Naive thymus-derived CD4-positive, alpha-beta T cell (primary cell): ENCODE measurements at places on chromosomes 2 and 18. TPM values are rescaled to one million over a fixed set of nuclear protein-coding genes. Genes with fewer than 3 reads are reported as not detected.

ZNF385B gene
- not detected for total RNA-seq

PCARE gene
- total RNA-seq: not detected

SERPINB10 gene
- not detected in 2 replicates for total RNA-seq

NTSR2 gene
- not detected for total RNA-seq

SERPINB11 gene
- total RNA-seq: not detected

ACKR3 gene
- 4.2 and 4.9 TPM in 2 replicates for total RNA-seq

DNA sequence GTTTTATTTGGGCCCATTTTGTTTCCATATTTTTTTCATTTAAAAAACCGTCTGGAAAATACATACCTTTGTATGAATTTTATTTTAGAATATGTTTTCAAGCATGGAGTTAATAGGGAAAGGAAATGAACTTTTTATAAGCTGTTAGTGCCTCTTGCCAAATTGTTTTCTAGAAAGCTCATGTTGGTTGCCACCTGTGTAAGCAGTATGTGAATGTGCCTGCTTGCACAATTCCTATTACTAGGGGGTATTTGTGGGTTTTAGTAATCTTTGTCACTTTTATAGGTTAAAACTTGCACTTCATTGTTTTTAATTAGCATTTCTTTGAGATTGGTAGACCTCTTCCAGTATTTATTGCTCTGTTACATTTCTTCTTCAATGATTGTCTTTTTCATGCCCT is 107.3 kb downstream of the TANC1 start:
- no peaks in the 10 kb centered on the region for H3K36me3 ChIP-seq
- DNase-seq: no peak
- no peaks in the 10 kb centered on the region for H3K4me1 ChIP-seq
- no peak overlapping the region for H3K4me3 ChIP-seq
- no peak overlapping the region for H3K27ac ChIP-seq
- no peaks in the 10 kb centered on the region for H3K27me3 ChIP-seq

DNA sequence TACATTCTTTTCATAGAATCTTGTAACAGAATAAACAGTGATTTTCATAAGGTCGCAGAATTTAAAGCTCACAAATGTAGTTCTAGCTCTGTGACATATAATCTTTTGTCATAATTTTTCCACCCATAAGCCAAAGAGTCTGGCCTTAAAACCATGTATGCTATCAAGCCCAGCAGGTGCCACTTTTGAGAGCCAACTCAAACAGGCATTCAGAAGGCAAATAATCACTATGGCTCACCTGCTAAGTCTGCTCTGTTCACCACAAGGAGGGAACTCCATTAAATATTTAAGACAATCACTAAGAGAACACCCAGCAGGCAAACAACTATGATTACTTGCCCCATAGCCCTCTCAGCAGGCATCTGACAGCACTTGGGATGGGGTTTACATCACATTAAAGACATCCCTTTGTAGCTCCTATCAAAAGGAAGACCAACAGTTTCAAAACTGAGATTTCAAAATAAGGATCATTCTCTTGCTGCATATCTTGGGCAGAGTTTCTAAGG is 241.6 kb downstream of the PDE11A start:
- no peaks in the 10 kb centered on the region for H3K36me3 ChIP-seq
- no peak overlapping the region for H3K27ac ChIP-seq
- DNase-seq: no peak
- H3K4me3 ChIP-seq: no peak overlapping the region
- no peaks in the 10 kb centered on the region for H3K4me1 ChIP-seq
- no peaks in the 10 kb centered on the region for H3K27me3 ChIP-seq

DNA sequence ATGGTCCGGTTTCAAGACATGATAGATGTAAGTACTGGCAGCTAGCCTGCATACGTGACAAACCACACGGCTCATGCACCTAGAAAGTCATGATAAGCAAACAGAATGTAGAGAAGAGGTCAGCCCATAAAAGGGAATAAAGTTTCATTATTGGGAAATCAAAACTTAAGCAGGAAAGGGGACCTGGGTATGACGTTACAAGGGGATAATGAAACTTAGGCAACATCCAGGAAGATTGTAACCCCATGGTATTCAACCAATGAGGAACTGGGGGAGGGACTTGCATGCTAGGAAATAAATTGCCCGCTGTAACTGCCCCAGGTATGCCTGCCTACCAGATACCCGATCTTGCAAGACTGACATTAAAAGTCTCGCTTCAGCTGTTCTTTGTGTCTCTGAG is 1679.0 kb downstream of the SUCLG1 start:
- no peak for DNase-seq
- no peaks in the 10 kb centered on the region for H3K4me1 ChIP-seq
- no peak overlapping the region for H3K27ac ChIP-seq
- H3K27me3 ChIP-seq: no peaks in the 10 kb centered on the region

- H3K4me3 ChIP-seq: no peak overlapping the region
- H3K27me3 ChIP-seq: no peaks in the 10 kb centered on the region
Measured at GRCh38 chr2:59076079-59076619, 835.0 kb upstream of the FANCL start.

- H3K27me3 ChIP-seq: no peaks in the 10 kb centered on the region
- no peaks in the 10 kb centered on the region for H3K36me3 ChIP-seq
- H3K27ac ChIP-seq: no peak overlapping the region
- H3K4me3 ChIP-seq: no peak overlapping the region
Measured at GRCh38 chr18:46538376-46538775, 118.6 kb downstream of the LOXHD1 start.

GRCh38 chr2:150141226-150142001 is 346.1 kb downstream of the RND3 start:
- H3K27ac ChIP-seq: no peak overlapping the region
- DNase-seq: no peak
- H3K27me3 ChIP-seq: no peaks in the 10 kb centered on the region
- H3K4me1 ChIP-seq: no peaks in the 10 kb centered on the region
- no peaks in the 10 kb centered on the region for H3K36me3 ChIP-seq
